Upper lobe of left lung (tissue), 6 donors: ENCODE measurements at places on chromosomes 6 and 20. TPM values are rescaled to one million over a fixed set of nuclear protein-coding genes. Genes with fewer than 3 reads are reported as not detected.

Gene MUCL3
- total RNA-seq: 3.0 TPM

Gene TRDN
- total RNA-seq: not detected

Gene KCNQ5
- 0.30 TPM for total RNA-seq

Gene SLC44A4
- 36.9 TPM for total RNA-seq

Gene GABRR2
- total RNA-seq: 1.2 TPM

Gene SNAI1
- 5.0 TPM for total RNA-seq

Gene EEF1E1
- 9.4 TPM for total RNA-seq

Gene HRH3
- not detected for total RNA-seq

Gene CGA
- not detected for total RNA-seq

DNA sequence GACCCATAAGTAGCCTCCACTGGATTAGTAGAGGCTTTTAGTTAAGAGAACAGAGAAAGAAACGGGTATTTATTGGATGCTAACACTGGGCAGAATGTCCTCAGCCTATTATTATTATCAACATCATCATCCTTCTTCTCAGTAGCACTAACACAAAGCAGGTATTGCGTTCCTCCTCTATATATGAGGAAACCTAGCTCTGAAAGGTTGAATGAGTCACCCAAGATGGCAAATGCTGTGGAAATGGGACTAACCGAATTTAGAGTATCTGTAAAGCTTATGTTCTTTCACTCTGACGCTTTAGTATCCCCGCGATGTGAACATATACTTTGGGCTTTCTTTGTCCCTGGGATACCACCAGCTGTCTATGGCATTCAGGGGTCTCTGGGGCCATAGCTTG lies 77.0 kb downstream of the ADTRP start:
- DNase-seq: no peak

- DNase-seq: no peak
Measured at GRCh38 chr6:83424392-83425018, 6.3 kb downstream of the ME1 start.

DNA sequence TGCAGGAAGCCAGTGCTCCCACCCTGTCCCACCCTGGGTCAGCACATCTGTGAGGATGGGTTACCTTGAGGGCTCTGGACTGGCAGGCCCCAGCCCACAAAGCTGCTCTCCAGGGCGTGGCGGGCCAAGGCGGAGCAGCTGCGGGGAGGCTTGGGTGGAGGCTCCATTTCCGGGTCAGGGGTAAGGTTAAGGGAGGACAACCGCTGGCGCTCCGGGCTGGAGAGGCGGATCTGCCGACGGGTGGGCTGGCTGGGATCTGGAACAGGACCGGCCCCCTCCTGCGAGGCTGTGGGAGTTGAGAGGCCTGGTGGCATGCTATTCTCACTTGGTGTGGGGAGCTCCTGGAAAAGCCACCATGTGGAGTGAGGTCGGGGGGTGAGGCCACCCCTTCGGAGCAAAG lies 5.5 kb downstream of the SMPD2 start:
- DNase-seq: no peak

- DNase-seq: no peak
Measured at GRCh38 chr6:100101644-100102043, 107.6 kb upstream of the MCHR2 start.

DNA sequence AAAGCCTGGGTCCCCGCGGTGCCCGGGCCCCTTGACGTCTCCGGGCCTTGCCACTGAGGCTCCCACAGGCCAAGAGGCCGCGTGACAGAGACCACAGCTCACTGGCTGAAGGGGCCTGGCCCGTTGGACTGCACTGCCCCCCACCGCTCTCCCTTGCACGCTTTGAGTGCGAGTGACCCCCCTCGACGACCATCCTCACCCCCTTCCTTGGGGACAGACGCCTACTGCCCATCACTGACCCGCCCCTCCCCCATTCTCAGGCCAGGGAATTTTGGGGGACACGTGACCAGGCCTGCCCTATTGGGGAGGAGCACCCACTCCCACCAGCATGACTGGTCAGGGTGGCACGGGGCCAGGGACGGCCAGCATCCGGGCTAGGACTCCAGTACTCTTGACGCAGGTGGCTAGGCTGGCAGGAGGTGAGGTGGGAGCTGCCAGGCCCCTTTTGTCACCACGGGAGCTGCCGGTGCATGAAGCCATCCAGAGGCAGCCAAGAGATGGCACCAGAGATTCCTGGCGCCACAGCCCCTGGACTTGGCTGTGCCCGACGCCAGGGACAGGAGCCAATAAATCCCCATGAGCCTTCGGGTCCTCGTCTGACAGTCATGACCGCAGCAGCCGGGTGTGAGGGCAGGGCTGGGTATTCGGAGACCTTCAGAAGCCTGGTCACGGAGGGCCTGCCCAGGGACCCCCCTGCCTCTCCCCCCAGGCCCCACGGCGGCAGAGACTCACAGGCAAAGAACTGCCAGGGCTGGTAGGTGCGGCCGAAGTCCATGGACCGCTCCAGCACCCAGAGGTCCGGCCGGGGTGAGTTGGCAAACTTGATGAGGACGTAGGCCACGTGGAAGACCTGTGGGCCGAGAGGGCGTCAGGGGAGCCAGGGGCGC lies 14.5 kb downstream of the LAMA5 start:
- peak; percentile 88 for DNase-seq

- DNase-seq: no peak
Measured at GRCh38 chr6:11760015-11760473, 18.6 kb downstream of the ADTRP start.

DNA sequence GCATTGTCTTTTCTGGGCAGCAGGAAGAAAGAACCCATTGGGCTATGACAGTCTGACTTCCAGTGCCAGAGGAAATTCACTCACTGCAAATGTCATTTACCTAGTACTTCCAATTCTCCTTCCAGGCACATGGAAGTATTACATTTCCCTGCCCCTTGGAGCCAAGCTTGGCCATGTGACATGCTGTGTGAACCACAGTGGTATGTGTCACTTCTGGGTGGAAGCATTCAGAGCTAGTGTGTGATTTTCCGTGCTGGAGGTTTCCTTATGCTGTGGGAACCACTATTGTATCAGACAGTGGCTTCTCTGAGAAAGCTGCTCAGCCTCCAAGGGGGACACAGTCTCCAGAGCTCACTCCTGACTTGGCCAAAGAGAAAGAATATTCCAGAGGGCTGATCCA lies 387.6 kb downstream of the CDC5L start:
- no peak for DNase-seq

DNA sequence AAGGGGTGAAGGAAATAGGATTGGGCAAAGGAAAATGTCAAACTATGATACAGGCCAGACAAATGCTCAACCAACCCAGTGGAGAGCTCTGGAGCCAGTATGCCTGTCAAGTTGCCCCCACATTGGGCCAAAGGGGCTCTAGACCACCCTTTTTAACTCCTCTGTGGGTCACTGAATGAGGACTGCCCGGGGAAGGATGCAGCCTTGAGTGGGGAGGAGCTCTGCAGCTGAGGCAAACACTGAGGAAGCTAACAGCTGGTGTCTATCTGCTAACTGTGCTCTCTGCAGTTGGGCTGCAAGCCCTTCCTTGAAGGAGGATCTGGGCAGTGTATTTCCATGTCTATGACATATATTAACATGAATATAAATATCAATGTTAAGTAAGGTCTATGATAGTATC lies 98.4 kb upstream of the PRSS16 start:
- DNase-seq: no peak

DNA sequence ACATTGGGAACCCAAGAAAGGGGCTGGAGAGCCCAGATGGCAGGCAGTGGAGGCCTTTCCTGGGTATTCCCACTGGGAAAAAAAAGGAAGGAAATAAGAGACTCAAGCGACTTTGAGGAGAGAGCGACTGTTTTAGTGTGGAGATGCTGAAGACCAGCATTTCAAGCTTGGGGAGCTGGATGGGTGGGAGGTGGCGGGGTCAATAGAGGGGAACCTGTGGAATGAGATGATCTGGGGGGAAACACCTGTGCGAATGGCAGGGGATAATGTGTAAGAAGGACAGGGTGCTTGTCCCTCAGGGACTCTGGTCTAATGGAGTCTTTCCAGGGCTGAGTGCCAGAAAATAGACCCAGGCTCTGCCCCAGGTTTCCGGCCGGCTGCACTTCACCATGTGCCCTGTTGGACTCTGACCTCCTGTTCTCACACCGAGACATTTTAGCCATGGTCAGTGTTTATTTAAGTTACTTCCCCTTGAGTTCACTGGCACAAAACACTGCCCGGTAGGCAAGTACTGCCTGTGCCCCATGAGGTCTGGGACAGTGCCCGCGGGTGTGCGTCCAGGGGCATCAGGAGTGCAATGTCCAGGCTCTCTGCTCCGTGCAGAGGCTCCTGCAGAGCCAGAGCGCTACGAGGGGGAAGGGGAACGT lies 50.4 kb upstream of the NKX2-2 start:
- no peak for DNase-seq

GRCh38 chr6:65627015-65627414 lies 80.0 kb downstream of the EYS start:
- no peak for DNase-seq
